ENCODE measurements at places on chromosomes 11 and 22.

DNA sequence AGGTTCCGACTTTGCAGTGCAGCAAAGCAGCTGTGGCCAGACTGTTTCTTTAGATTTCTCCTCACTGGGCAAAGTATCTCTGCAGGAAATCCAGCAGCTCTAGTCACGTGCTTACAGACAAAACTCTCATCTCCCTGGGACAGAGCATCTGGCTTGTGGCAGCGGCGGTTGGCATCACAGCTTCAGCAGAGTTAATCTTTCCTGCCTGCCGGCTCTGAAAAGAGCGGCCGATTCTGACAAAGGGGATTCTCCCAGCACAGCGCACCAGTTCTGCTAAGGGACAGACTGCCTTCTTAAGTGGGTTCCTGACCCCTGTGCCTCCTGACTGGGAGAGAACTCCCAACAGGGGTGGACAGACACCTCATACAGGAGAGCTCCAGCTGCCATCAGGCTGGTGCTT is 1357.3 kb upstream of the TENM4 start:
- no peak for DNase-seq

DNA sequence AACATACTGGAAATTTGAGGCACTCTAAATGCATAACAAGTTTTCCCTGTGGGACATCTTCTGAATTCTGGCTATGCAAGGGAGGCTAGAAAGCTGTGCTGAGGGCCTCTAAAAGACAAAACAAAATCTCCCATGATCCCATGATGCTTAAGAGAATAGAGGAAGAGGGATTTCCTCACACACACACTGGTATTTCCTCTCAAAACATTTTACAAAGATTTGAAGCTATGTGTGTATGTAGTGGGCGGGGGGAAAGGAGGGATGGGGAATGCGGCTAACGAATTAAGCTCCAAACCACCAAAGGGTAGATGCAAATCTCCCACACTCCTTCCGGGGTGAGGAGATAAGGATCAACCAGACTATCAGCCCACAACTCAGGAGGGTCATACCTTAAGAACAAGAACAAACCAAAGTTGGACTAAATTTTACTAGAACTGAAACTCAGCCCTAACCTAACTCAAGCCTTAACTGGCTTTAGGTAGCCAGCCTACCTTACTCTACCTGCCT is 6.0 kb downstream of the OR2AT4 start:
- no peak for DNase-seq

GRCh38 chr22:41177040-41177621 is 28.0 kb upstream of the L3MBTL2 start:
- DNase-seq: no peak

DNA sequence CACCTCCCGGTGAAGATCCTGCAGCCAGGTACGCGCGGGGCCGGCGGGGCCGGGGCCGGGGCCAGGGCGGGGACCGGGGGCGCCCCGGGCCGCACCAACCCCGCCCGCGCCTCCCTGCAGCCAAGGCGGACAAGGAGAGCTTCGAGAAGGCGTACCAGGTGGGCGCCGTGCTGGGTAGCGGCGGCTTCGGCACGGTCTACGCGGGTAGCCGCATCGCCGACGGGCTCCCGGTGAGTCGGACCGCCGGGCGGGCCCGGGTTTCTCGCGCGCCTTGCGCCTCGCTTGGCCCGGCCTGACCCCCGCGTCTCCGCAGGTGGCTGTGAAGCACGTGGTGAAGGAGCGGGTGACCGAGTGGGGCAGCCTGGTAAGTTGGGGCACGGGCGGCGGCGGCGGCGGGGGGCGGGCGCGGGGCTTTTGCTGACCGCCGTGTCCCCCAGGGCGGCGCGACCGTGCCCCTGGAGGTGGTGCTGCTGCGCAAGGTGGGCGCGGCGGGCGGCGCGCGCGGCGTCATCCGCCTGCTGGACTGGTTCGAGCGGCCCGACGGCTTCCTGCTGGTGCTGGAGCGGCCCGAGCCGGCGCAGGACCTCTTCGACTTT is 531 bp downstream of the PIM3 start:
- no peak for DNase-seq

DNA sequence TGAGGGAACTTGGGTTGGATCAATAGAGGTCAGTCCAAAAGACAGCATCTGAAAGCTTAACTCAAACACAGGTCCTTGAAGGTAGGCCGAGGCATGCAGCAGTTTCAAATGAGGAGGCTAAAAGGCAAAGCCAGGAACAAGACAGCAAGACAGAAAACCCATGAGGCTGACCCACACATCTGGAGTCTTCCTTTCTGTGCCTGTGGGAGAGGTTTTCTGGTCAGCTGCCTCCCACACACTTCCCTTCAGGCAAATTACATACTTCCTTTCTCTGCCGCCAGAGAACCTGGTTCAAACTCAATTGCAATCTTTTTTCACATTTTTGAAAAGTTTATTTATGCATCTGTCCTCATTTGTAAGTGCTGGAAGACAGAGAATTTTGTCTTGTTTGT is 29.8 kb upstream of the CRTAM start:
- DNase-seq: no peak

DNA sequence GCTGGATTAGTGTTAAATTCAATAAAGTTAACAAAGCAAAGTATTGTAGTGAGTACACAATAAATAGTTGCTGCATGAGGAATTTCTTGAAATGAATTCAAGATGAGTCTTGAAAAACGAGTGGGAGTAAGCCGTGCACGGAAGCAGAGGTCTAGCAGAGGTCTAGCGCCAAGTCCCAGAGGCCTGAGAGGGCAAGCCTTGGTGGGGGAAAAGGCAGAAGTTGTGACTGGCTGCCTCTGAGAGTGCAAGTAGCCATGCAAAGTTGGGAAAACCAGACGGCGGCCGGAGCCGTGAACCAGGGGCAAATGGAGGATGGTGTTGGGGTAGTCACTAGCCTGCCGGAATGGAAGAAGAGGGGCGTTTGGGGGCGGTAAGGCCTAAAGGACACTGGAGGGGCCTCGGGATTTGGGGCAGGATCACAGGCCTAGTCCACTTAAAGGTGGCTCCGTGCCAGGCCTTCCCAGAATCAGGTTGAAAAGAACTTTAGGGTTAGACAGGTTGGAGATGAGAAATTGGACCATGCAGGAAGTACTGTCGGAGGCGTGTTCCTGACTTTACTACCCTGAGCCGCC is 379 bp upstream of the SLC3A2 start:
- DNase-seq: no peak

DNA sequence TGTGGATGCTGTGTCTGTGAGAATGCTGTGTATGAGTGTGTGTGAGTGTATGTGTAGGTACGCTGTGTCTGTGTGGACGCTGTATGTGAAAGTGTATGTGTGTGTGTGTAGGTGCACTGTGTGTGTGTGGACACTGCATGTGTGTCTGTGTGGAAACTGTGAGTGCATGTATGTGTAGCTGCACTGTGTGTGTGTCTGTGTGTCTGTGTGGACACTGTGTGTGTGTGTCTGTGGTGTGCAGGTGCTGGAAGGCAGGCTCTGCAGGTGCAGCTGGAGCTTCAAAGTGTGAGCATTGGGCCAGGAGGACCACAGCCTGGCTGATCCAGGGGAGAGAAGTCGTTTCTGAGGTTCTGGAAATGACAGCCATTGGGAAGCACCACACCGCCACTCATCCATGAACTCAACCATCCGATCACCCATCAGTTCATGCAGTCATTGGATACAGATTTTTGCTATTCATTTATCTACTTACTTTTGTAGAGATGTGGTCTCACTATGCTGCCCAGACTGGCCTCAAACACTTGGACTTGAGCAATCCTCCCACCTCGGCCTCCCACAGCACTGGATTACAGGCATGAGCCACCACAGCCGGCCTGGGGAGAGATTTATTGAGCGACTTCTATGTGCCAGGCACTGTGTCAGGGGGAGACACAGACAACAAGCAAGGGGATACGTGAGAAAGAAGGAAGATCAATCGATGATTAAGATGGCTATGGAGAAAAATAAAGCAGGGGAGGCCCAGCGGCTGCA is 9.6 kb downstream of the TRPM5 start:
- DNase-seq: no peak

GRCh38 chr11:64858467-64859263 is 14.2 kb upstream of the CDC42BPG start:
- DNase-seq: peak; percentile 64

DNA sequence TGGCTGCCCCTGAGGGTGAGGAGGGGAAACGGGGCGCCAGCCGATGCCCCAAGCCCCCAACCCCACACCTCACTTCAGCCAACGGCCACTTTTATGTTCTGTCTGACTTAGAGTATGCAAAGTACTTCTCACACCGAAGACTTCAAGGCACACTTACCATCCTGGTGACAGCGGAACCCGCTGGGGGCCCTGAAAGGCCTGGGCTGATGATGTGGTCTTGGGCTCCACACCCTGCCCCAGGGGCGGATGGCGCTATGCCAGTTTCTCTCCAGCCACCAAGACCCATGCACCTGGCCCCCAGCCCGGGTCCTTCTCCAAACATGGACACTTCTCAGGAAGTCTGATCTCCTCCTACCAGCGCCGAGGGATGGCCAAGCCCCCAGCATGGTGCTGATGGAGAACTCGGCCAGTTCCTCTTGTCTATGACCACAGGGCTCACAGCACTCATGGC is 175.4 kb downstream of the CTTN start:
- DNase-seq: no peak

GRCh38 chr22:17423616-17424015 is 54.4 kb downstream of the CECR2 start:
- DNase-seq: no peak

DNA sequence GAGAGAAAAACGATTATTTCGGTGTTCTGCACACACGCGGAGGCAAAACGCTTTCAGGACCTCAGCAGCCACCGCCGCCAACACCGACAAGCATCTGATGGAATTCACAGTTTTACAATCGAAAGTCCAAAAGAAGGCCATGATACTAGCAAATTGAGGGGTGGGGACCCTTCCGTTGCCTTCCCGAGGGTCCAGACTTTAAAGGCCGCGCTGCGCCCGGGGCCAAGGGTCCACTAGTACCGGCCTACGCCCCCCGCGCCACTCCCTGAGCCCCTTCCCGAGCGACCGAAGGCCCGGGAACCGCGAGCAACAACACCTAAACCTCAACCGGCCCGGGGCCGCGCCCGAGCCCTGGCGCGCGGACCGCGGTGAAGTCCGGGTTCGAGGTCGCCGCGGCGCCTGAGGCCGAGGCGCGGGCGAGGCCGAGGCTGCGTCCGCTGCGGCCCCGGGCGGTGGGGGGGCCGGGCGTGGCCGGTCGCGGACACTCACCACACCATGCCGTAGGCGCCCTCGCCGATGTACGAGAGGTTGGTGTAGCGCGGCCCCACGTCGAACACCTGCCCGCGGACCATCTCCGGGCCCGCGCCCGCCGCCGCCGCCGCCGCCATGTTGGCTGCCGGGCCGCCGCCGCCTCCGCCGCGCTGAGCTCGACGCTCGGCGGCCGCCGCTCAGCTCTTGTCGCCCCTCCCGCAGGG is 465 bp downstream of the MAPK1 start:
- DNase-seq: peak; percentile 22

DNA sequence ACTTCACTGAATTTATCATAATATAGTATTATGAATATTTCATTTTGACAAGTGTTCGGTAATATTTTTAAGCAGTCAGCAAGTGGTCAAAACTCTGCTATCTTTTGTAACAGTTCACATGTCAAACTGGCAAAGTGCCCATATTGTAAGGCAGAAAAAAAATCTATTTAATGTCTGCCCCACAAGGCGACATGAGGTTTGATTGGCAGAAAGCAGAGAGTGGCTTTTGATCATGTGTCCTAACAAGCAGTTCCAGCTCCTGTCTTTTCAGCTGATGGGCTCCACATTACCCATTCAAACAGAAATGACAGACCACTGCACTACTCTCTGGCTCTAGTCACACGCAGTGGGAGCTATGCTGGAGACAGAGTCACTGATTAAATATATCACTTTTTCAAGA is 59.0 kb downstream of the SOX6 start:
- no peak for DNase-seq

GRCh38 chr11:121657146-121657545 is 204.4 kb upstream of the SORL1-AS1 start:
- DNase-seq: no peak

DNA sequence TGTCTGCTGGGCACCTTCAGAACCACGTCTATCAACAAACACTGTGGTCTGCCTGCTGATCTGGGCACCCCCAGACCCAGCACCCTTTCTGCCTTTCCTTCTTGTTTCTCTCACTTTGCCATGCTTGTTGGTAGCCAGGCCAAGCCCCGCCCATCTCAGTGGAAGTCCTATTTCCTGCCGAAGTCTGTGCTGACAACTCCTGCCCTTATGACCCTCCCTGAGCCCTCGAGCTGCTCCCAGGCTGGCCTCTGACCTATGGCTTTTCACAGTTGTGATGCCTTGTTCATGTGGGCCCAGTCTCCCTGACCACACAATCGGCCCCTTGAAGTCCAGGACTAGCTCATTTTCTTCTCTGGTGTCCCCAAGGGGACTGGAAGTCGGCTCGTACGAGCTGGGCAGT is 132.1 kb downstream of the DSCAML1 start:
- DNase-seq: no peak

DNA sequence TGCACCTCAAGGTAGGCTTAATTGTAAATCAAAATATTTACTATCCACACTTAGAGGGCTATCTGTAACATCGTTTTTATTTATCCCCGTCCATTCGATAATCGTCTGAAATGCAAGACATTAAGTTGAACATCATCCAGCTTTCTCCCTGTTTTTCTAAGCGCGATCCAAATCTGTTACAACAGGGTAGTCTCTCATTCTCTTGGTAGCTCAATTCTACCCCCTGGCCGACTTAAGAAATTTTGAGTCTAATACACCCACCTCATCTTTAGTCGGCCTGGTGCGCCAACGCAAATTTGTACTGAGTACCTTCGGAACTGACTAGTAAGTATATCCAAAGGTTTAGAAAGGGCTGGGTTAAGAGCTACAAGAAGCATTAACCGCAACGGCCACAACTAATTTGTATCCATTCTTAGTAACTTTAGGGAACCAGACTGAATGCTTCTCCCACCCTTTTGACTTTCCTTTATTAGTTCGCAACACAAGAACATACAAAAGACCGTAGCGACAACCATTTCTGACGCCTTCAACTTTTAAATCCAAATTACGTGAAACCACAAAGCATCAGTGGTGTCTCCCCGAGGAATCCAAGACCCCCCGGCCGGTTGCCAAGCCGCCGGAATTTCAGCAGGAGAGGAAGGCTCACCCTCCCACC is 1.0 kb upstream of the ZNF143 start:
- peak; percentile 9 for DNase-seq

DNA sequence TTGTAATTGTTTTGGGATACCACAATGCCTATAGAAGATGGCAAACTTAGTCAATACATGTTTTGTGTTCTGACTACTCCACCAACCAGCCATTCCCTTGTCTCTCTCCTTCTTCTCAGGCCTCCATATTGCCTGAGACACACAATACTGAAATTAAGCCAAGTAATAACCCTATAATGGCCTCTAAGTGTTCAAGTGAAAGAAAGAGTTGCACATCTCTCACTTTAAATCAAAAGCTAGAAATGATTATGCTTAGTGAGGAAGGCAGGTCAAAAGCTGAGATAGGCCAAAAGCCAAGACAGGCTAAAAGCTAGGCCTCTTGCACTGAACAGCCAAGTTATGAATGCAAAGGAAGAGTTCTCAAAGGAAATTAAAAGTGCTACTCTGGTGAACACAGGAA is 318.7 kb downstream of the TTC28 start:
- no peak for DNase-seq

DNA sequence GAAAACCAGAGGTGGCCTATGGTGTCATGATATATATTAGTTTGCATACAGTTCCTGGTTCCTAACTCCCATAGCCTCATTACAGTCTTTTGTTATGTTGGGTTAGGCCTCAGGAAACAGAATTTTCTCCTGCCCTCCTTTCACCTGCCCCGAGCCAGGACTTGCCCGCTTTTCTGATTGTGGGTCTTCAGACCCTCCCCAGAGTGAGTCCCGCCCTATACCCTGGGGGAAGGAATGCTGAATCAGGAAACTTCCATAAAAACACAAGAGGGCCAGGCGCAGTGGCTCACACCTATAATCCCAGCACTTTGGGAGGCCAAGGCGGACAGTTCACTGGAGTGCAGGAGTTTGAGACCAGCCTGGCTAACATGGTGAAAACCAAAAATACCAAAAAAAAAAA is 70.9 kb downstream of the SLC35F2 start:
- no peak for DNase-seq

All from activated effector memory CD4-positive, alpha-beta T cell treated with Interleukin-2 at 50 U/mL for 16 hours (primary cell).